ENCODE measurements at places on chromosomes 3 and 15.

GRCh38 chr15:37134244-37134643, 33.9 kb upstream of the MEIS2 start:
- no peak for DNase-seq

GRCh38 chr3:170804078-170804477, 65.9 kb downstream of the RPL22L1 start:
- peak; percentile 10 for DNase-seq

DNA sequence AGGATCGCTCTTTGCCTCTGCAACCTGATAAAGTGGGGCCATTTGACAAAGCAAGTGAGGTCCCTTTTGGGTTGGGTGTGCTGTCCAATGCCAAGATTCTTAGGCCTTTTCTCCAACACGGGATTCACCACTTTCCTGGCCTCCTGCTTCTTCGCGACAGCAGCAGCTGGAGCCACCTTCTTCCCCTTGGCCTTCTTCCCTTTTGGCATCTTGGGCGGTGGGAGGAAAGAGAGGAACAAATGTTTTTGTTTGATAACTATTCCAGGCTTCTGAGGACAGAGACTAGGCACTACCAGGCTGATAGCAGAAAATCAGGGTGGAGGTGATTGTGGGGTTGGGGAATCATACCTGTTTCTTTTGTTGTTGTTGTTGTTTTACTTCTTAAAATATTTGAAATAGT, 30.0 kb upstream of the FAM81A start:
- DNase-seq = peak; percentile 43

GRCh38 chr3:12999147-13000140, 73.8 kb downstream of the IQSEC1 start:
- peak; percentile 100 for DNase-seq

- no peak for DNase-seq
These were observed 302.7 kb downstream of the IL5RA start for GRCh38 chr3:2807514-2807913.

DNA sequence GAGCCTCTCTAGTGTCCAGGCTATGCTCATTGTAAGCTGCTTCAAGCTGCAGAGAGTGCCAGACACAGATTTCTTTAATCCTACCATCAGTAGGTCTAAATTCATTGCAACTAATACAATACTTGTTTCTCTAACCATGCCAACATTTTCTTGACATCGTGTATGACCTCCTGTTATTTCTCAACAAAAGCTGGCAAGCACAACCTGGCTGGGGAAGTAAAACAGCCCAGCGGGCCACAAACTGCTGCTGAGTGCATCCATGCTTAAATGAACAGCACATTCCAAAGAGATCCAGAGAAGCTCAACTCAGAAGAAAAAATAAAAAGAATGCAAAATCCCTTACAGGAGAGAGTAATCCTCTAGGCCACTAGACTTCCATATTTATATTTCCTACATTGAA, 36.5 kb downstream of the GMNC start:
- DNase-seq = no peak

DNA sequence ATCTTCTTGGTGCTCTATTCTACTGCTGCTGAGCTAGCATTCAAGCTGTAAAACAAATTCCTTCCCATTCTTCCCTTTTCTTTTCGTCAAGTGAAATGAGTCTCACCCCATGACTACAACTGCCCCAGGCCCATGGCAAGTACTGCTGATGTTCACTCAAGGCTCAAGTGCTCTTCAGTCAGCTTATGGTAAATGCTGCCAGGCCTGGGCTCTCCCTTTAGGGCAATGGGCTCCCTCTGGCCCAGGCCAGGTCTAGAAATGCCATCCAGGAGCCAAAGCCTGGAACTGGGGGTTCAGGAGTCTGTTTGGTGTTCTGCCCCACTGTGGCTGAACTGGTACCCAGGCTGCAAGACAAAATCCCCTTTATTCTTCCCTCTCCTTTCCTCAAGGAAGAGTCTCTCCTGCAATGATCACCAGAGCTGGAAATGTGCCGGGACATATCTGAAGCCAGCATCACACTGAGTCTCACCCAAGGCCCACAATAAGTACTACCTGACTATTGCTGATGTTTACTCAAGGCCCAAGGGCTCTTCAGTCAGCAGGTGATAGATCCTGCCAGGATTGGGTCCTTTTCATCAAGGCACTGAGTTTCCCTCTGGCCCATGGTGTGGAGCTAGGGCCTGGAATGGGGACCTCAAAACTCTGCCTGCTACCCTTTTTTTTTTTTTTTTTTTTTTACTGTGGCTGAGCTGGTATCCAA, 205.0 kb upstream of the STAC start:
- no peak for DNase-seq

DNA sequence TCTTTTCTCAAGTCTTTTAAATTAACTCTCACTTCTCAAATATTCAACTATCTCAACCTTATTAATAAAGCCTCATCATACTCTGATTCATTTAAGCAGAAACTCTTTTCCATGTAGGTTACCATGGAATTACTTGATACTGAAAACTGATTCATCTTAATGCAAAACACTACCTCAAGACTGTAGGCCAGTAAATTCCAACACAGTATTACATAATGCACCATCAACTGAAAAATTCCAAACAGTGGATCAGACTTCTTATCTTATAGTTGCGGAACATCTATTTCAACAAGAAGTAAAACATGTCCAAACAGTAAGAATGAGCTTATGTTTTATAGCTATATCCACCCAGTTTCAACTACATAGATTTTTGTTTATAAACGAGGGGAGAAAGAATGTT, 124.5 kb downstream of the PEAK1 start:
- DNase-seq = no peak

GRCh38 chr15:87374339-87374738, 882.2 kb downstream of the NTRK3 start:
- DNase-seq = no peak

GRCh38 chr3:136903899-136904298, 41.9 kb downstream of the NCK1 start:
- no peak for DNase-seq

- no peak for DNase-seq
These were observed 377.6 kb downstream of the PTPRG start for GRCh38 chr3:61938878-61939549.

GRCh38 chr3:143142354-143142753, 22.8 kb downstream of the CHST2 start:
- DNase-seq = no peak

- peak; percentile 26 for DNase-seq
These were observed 91.5 kb upstream of the ADAMTS17 start for GRCh38 chr15:100433304-100433703.

GRCh38 chr15:45402955-45403877, 24.9 kb upstream of the GATM start:
- peak; percentile 16 for DNase-seq

DNA sequence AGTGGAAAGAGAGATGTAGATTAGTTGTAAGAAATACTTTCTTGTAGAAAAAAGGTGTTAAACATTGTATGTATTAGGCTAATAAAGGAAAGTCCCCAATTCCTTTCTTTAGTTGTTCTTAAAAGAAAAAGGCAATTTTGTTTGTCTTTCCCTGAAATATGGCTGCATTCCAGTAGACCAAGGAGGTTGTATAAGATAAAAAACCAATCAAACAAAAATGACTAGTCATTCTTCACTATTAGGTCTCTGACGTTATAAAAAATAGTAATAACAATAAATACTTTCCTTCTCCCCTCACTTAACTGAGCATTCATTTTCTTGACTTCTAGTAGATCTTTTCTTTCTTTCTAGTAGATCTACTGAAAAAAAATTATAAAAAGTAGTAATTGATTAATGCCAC, 8.6 kb upstream of the PPM1L start:
- DNase-seq = no peak

- no peak for DNase-seq
These were observed 39.5 kb downstream of the GOLGA6L10 start for GRCh38 chr15:82309802-82310201.

GRCh38 chr3:14263317-14264005, 84.8 kb downstream of the LSM3 start:
- DNase-seq = no peak

DNA sequence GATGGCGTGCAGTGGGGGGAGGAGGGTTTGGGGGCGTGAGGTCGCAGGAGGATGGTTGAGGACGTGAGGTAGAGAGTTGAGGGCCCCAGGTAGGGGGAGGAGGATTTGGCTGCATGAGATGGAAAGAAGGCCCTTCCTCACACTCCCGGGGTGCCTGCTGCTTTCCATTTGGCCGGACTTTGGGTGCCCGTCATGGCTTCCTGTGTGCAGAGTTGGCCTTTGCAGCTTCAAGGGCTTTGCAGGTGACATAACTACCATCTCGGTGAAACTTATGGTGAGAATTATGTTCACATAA, 1.7 kb downstream of the MLF1 start:
- no peak for DNase-seq

GRCh38 chr15:101175401-101175800, 76.4 kb downstream of the CHSY1 start:
- DNase-seq = peak; percentile 77

DNA sequence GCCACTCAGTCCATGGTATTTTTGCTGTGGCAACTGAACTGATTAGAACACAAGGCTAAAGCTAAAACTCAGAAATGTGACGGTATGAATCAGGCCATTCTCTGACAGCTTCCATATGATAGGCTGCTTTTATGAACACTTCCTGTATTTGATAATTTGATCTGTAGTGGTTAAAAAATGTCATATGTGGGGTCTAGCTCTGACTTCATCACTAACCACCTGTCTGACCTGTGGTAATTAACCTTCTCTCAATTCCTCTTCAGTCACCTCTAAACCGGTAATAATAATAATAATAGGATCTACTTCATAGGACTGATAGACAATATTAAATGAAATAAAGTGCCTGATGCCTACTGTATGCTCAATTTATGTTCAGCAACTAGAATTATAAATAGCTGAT, 223.2 kb downstream of the MBNL1 start:
- DNase-seq = no peak

- DNase-seq = no peak
These were observed 13.6 kb upstream of the HRH1 start for GRCh38 chr3:11140713-11141104.

- no peak for DNase-seq
These were observed 257.4 kb downstream of the STXBP5L start for GRCh38 chr3:121165397-121165837.

GRCh38 chr3:167783781-167784180, 48.3 kb downstream of the SERPINI1 start:
- no peak for DNase-seq

DNA sequence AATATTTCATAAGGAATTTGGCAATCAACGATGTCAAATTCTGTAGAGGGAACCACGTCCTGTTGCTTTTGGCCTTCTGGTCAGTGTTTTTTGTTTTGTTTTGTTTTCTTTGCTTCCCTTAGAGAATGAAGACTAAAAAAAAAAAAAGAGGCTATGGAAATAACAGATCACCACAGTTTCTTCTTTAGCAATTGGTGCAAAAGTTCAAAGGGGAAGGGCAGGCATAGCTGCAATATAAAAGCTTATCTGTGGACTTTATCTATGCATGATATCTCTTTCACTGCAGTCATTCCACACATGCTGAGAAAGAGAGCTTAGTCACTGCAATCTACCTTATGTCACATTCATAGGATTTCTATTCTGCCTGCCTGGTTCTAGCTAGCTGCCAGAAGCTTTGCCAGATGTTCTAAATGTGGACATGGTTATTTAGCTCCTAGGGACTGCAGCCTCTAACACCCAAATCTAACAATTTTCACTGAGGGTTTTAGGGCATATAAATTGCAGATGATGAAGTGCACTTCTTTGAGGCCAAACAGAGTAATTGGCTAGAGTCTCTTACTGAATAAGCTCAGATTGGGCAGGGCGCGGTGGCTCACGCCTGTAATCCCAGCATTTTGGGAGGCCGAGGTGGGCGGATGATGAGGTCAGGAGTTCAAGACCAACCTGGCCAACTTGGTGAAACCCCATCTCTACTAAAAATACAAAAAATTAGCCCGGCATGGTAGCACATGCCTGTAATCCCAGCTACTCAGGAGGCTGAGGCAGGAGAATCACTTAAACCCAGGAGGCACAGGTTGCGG, 637.2 kb downstream of the NTRK3 start:
- DNase-seq = no peak

GRCh38 chr3:176428552-176428951, 768.7 kb downstream of the TBL1XR1 start:
- no peak for DNase-seq

DNA sequence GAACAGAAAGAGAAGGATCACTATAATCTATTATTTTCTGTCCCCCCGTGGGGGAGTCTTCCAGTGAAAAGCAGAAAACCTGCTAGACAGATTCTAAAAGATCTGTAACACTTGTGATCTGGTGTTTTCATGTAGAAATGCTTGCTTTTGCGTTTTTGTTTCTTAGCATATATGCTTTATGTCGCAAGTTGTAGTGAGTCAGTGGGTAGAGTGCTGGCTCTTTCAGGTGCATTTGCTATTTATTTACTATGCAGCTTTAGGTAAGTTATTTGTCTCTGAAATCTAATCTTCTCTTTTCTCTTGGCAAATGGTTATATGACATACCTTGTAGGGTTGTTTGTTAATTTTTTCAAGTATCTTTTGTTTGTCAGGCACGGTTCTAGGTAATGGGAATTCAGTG, 9.4 kb downstream of the AKAP13 start:
- DNase-seq = no peak

- DNase-seq = no peak
These were observed 32.6 kb downstream of the MAP2K5 start for GRCh38 chr15:67575039-67575502.

- DNase-seq = peak; percentile 69
These were observed 131.7 kb downstream of the STAG1 start for GRCh38 chr3:136620436-136620835.

GRCh38 chr15:90988296-90988695, 6.0 kb downstream of the PRC1 start:
- DNase-seq = no peak

DNA sequence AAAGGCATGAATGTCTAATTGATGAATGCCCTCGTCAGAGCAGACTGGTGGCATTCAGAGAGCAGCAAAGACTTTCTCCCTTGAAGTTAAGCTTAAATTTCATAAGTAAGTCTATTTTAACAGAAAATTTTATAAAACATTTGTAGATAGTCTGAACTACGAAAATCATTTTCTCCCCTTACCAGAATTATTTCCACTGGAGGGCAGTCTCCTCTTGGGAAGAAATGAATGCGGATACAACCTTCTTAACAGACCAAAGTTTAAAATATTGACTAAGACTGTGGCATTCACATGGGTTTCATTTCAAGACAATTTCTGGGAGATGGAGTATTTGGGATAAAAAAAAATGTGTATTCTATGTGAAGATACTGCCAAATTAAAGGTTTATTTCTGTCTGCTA, 669.0 kb downstream of the FHIT start:
- no peak for DNase-seq

GRCh38 chr15:36332896-36333295, 246.5 kb upstream of the CDIN1 start:
- DNase-seq = no peak

DNA sequence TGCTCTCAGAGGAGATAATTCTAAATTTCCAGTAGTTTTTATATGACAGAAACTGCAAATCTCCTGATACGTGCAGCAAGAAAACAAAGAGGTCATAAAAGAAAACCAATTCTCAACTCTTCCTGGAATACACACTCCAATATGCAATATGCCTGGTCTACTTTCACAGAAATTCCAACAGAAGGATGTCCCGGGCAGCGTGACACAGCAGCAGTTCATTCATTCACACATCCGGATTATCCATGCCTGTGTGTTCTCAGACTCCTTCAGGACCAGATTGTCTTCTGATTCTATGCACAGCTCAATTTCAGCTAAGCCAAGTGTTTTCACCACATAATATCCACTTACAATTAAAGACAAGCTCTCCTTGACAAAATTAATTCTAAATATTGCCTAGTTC, 64.3 kb downstream of the FBN1 start:
- DNase-seq = no peak

GRCh38 chr3:66098436-66098835, 59.7 kb upstream of the MAGI1 start:
- no peak for DNase-seq

GRCh38 chr3:156227704-156228103, 107.3 kb downstream of the KCNAB1 start:
- no peak for DNase-seq
